ENCODE measurements at places on chromosomes 4 and X. TPM values are rescaled to one million over a fixed set of nuclear protein-coding genes. Genes with fewer than 3 reads are reported as not detected.

Gene GNRHR
- total RNA-seq, result not detected

Gene MAGEA2
- total RNA-seq, result not detected

Gene DCAF12L1
- not detected for total RNA-seq

Gene PNCK
- 2.1 TPM for total RNA-seq

Gene CYTL1
- total RNA-seq, result not detected

Gene KDM6A
- total RNA-seq, result 45.0 TPM

Gene NPNT
- total RNA-seq, result 8.5 TPM

Data from lower leg skin (tissue), 4 donors.